ENCODE measurements at places on chromosomes 13 and 19. TPM values are rescaled to one million over a fixed set of nuclear protein-coding genes. Genes with fewer than 3 reads are reported as not detected.

Gene CLDND2
- not detected for total RNA-seq

Gene PLEKHF1
- total RNA-seq = 13.4 TPM

Gene ZNF799
- 12.3 TPM for total RNA-seq

GRCh38 chr13:66958611-66959010 is 271.5 kb downstream of the PCDH9 start:
- DNase-seq = no peak

- no peak for DNase-seq
These were observed 21.0 kb downstream of the ZNF114 start for GRCh38 chr19:48290771-48291488.

GRCh38 chr19:5664515-5664914 is 15.8 kb downstream of the MICOS13 start:
- DNase-seq = no peak

GRCh38 chr13:96075953-96076543 is 13.9 kb upstream of the HS6ST3 start:
- no peak for DNase-seq

DNA sequence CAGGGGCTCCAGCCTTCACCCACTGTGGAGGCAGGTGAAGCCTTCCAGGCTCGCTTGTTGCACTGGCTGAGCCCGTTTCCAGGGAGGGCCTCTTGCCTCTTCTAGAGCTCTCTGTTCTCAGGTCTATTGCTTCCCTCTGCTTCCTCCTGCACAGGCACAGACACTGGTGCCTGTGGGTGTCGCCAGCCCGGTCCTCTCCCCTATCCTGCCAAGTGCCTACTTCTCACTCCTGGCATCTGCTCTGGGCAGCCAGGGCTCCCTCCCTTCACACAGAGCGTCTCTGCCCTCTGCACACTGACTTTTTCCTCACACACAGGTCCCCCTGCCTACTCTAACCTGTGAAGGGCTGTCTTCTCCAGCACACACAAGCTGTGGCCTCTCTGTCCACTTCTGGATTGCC is 60.3 kb downstream of the SLC7A9 start:
- DNase-seq = no peak

DNA sequence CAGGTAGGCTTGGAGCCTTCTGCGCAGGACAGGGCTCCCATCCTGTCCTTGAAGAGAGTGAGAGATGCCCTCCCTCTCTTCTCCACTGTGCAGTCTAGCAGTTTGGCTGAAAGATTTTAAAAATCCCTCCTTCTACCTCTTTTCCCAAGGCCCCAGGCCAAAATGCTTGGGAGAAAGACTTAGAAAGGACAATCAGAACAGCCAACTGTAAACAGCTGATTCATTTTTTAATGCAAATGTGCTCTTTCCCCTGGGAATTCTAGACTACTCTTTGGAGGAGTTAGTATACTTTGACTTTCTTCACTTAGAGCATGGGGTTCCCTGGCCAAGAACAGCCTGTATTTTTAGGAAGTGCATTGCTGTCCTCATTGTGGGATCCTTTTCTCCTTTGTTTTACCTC is 398.9 kb downstream of the GPC6 start:
- no peak for DNase-seq

GRCh38 chr19:54137699-54138488 is at the start of gene CNOT3:
Gene CNOT3 (plus strand): TSS chr19:54137762. CDS start chr19:54142979, 5,217 bp downstream.
- DNase-seq = no peak

DNA sequence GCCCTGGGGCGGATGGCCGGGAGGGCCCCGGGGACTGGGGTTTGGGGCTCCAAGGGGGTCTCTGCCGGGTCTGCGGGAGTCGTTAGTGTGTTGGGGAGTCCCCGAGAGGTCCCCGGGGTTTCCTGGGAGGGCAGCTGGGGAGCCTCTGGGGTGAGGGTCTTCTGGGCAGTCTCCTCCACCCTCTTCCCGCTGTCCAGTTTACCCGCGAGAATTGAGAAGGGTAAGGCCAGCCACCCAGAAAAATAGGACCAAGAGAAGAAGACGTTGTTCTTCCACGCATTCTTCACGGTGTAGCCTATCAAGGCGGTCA is 1.0 kb upstream of the ETFB start:
- DNase-seq = no peak

DNA sequence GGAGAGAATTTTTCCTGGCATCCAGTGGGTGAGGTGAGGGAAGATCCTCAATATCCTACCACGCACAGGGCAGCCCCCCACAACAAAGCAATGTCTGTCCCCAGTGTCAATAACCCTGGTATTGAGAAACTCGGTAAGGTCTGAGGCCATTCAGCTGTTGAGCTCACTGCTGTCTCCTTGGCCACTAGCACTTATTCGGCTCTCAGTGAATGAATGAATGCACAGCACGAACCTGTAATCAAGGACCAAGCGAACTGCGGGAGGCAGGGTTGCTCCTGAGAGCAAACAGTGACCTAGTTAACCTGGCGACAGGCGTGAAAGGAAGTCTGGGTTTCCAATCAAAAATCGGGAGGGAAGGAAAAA is 640 bp downstream of the ZSCAN5A start:
- peak; percentile 11 for DNase-seq

- peak; percentile 66 for DNase-seq
These were observed 277.9 kb downstream of the ZNF536 start for GRCh38 chr19:30649934-30650614.

- no peak for DNase-seq
These were observed 45.0 kb upstream of the SLC15A1 start for GRCh38 chr13:98797456-98797855.

- no peak for DNase-seq
These were observed 6.3 kb downstream of the NHLRC3 start for GRCh38 chr13:39044536-39044935.

GRCh38 chr13:80901111-80901510 is 560.2 kb upstream of the SPRY2 start:
- no peak for DNase-seq

DNA sequence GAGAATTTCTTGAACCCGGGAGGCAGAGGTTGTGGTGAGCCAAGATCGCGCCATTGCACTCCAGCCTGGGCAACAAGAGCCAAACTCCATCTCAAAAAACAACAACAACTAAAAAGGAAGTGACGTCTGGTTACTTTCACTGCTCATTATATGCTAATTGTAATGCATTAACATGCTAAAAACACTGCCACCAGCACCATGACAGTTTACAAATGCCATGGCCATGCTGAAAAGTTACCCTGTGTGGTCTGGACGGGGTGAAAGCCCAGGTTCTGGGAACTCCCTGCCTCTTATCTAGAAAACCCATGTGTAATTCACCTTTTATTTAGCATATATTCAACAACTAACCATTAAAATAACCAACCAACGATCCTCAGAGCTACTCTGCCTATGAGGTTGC is 28.1 kb downstream of the CPT1C start:
- DNase-seq = no peak

DNA sequence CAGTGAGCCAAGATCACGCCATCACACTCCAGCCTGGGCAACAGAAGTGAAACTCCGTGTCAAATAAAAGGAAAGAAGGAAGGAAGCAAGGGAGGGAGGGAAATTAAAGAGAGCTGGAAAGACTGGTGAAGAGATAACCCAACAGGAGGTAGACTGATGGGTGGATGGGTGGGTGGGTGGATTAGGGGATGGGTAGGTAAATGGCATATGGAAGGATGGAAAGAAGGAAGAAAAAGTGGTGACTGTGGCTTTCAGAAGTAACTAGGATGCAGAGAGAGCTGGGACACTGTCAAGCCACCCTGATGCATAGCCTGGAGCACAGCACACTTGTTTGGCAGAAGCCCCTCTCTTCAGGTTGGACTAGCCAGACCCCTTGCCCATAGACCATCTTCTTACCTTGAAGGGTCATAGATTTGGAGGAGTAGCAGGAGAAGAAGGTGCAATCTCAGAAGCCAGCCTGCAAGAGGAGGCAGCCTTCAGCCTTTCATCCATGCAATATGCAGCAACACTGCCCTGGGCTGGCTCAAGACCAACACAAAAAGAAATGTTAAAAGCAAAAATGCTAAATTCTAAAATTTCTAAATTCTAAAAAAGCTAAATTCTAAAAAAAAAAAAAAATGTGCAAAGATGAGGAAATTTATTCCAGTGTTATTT is 5.1 kb downstream of the IQCN start:
- no peak for DNase-seq
